ENCODE measurements at places on chromosomes 1 and 21. TPM values are rescaled to one million over a fixed set of nuclear protein-coding genes. Genes with fewer than 3 reads are reported as not detected.
A peak's percentile ranks its signal among the peaks of the same experiment; 100 is the strongest.

GRCh38 chr1:117683571-117684285 lies 77.9 kb downstream of the TENT5C start:
- no peak for DNase-seq

- no peak for DNase-seq
These were observed 383.2 kb downstream of the KIF26B start for GRCh38 chr1:245537992-245538391.

DNA sequence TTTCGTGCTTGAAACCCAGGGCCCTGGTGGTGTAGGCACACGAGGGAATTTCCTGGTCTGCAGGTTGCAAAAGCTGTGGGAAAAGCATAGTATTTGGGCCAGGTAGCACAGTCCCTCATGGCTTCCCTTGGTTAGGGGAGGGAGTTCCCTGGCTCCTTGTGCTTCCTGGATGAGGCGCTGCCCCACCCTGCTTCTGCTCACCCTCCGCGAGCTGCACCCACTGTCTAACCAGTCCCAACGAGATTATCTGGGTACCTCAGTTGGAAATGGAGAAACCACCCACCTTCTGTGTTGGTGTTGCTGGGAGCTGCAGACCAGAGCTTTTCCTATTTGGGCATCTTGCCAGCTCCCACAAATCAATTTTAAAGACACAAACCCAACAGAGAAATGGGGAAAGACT lies 183.0 kb downstream of the PHTF1 start:
- DNase-seq = no peak

DNA sequence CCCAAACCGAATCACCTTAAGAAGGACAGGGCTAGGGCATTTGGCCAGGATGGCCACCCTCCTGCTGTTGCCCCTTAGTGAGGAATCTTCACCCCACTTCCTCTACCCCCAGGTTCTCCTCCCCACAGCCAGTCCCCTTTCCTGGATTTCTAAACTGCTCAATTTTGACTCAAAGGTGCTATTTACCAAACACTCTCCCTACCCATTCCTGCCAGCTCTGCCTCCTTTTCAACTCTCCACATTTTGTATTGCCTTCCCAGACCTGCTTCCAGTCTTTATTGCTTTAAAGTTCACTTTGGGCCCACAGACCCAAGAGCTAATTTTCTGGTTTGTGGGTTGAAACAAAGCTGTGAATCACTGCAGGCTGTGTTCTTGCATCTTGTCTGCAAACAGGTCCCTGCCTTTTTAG lies 3.6 kb downstream of the BTG2 start:
- no peak for DNase-seq

GRCh38 chr1:19424651-19425570 lies 60.4 kb downstream of the CAPZB start:
- no peak for DNase-seq

- DNase-seq = peak; percentile 75
These were observed 6.6 kb downstream of the LIN28A start for GRCh38 chr1:26417111-26417759.

DNA sequence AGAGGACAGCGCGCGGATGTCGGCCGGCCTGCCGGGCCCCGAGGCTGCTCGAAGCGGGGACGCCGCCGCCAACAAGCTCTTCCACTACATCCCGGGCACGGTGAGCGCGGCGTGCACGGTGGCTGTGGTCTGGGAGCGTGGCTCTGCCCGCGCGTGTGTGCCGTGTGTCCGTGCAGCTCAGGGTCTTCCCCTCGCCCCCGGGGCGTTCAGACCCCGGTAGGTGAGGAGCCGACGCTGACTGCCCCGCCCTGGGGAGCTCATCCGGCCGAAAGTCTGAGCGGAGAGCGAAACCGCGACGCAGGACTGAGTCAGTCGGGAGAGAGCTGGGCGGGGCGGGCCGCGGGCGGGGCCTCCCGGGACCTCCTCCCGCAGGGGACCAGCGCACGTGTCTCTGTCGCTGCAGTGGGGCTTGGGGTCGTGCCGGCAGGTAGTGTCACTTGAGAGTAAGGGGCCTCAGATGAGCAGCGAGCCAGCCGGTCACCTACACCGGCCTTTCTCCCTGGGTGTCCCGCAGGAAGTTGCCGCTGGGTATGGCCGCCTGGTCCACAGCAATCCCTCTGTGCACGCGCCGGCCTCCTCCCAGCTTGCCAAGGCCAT lies 520 bp downstream of the PLEKHN1 start:
- peak; percentile 68 for DNase-seq

- peak; percentile 51 for DNase-seq
These were observed 40.4 kb downstream of the KIAA0040 start for GRCh38 chr1:175152006-175152652.

DNA sequence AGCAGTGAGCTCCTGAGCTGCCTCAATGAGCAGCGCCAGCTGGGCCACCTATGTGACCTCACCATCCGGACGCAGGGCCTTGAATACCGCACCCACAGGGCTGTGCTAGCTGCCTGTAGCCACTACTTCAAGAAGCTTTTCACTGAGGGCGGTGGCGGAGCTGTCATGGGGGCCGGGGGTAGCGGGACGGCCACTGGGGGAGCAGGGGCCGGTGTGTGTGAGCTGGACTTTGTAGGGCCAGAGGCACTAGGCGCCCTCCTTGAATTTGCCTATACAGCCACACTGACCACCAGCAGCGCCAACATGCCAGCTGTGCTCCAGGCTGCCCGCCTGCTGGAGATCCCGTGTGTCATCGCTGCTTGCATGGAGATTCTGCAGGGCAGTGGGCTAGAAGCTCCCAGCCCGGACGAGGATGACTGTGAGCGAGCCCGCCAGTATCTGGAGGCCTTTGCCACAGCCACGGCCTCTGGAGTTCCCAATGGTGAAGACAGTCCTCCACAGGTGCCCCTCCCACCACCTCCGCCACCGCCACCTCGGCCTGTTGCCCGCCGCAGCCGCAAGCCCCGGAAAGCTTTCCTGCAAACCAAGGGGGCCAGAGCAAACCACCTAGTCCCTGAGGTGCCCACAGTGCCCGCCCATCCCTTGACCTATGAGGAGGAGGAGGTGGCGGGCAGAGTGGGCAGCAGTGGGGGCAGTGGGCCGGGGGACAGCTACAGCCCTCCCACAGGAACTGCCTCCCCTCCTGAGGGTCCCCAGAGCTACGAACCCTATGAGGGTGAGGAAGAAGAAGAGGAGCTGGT lies 12.3 kb downstream of the ZBTB7B start:
- no peak for DNase-seq

DNA sequence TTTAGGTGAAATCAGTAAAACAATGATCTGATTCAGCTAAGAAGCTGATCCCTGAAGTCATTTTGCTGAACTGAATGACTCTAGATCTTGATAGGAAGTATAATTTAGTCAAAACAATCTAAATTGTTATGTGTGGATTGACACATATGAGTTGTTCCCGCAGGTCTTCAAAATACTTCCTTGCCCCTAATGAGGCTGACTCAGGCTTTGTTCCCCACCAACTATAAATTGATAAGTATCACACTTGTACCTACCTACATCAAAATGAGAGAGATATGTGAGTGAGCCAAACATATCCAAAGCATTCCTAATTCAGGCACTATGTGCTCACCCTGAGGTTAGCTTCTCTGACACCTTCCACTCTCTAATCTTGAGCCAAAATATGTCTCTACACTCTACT lies 507.1 kb downstream of the PLPP3 start:
- no peak for DNase-seq

DNA sequence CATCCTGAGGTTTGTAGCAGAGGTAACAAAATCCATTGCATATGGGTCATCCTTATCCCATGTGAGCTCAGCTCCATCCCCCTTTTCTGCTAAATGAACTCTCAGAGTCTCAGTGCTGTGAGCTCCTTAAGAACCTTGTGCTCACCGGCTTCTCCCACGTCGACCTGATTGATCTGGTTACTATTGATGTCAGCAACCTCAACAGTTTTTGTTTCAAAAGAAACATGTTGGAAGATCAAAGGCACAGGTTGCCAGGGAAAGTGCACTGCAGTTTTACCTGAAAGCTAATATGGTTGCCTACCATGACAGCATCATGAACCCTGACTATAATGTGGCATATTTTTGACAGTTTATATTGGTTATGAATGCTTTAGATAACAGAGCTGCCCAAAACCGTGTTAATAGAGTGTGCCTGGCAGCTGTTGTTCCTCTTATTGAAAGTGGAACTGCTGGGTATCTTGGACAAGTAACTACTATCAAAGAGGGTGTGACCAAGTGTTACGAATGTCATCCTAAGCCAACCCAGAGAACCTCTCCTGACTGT lies 131.4 kb downstream of the HS2ST1 start:
- peak; percentile 47 for DNase-seq

DNA sequence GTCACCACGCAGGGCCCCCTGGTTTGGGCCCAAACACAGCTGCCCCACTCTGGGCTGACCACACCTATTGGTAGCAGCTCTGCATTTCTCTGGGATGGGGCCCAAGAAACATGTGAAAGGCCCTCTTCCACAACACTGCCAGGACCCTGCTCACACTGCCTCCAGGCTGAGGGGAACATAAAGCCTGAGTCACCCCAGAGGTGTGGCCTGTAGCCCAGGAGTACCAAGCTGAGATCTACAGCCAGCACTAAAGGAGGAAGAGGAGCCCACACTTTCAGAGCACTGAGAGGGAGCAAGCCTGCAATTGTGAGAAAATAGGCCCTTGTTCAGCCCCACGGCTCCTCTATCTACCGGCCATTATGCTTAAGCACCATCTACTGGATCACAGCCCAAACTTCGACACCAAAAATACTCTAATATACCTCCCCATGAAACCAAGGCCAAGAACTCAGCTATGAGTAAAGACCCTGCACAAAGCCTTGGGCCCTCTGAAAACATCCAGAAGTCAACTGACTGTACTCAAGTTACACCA lies 14.4 kb upstream of the OR2T10 start:
- no peak for DNase-seq

- DNase-seq = no peak
These were observed 12.1 kb downstream of the SLFNL1 start for GRCh38 chr1:41009466-41009865.

GRCh38 chr1:196546272-196547111 lies 61.7 kb downstream of the KCNT2 start:
- no peak for DNase-seq

GRCh38 chr1:87224201-87224600 lies 104.5 kb upstream of the LMO4 start:
- no peak for DNase-seq

DNA sequence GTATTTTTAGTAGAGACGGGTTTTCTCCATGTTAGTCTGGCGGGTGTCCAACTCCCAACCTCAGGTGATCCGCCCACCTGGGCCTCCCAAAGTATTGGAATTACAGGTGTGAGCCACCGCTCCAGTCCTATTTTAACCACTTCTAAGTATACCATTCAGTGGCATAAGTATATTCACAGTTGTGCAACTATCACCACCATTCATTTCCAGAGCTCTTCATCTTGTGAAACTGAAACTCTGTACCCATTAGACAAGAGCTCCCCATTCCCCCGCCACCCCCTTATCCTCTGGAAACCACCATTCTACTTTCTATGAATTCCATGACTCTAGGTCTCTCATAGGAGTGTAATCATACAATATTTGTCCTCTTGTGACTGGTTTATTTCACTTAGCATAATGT lies 40.2 kb upstream of the CAMTA1 start:
- DNase-seq = no peak

- no peak for DNase-seq
These were observed 18.0 kb upstream of the ETV3L start for GRCh38 chr1:157117527-157118057.

DNA sequence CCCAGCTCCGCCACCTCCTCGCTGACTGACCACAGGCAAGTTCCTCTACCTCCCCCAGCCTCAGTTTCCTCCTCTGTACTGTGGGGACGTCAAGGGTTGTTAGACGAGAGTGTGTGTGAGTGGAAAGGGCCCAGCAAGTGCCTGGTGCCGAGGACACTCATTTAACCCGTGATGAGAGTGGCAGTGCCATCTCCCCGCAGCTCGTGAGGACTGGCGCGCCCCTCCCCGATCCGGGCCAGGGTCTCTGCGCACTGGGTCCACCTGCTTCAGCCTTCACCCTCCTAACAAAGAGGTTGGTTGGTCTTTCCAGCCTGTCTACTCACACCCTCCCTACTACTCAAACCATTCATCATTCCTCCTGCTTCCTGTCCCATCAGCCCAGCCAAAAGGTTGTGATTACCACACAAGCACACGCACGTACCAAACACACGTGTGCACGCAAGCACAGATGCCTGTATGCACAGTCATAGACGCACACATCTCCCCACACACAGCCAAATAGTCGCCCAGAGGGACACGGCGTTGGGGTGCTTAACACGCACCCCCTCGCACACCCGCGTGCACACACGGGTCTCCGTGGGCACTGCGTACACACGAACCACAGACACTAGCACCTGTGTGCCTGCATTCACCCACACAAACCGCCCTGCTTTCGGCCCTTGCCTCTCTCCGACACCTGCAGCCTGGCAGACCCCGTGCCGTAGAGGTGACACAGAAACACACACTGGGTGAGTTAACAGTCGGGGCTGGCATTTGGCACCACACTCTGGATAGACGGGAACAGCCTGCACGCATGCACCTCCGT lies 39.3 kb downstream of the TAS1R2 start:
- no peak for DNase-seq

DNA sequence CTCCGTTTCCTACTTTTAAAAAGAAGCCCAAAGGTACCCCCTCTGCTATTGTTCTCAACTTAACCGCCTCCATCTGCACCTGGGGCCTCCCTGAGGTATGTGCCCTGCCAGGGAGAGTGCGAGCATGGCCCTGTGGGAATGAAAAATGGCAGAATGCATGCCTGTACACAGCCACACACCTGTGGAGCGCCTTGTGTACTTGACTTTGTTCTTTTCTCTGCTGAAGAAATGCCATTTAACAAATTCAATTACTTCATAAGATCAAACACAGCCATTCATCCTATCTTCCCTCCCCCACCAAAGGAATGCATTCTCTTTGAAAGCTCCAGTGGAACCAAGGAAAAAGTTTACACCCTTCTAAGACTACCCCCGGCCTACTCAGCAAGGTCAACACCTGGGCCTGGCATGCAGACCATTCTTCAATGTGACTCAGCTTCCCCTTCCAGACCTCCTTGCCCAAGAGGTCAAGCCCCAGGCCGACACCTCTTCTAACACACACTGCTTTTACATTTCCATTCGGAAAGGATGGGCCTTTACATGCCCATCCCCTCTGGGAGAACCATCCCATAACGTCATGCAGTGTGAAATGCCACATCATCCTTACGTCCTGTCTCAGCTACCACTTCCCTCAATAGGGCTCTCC lies 123.7 kb downstream of the SMYD2 start:
- DNase-seq = no peak

DNA sequence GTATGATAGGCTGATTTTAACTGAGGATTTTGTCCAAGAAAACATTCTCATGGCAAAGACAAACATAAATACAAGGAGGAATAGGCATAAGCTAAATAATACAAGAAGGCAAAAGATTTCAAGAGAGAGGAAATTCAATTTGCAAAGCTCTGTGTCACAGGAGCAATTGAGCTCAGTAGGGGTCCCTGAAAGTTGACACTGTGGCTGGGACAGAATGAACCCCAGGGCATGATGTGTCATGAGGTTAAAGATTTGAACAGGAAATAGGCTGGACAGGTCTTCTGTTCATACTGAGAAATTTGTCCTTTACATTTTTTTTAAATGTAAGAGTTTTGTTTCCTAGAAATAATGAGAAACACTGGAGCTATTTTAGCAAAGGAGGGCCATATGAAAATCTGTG lies 555.4 kb upstream of the NEGR1 start:
- DNase-seq = no peak

Gene SCAMP3
- total RNA-seq = 147 TPM

Gene TTLL7
- 0.29 TPM for total RNA-seq

Gene E2F2
- total RNA-seq = 33.5 TPM

Gene F13B
- total RNA-seq = not detected

Gene KLF17
- total RNA-seq = not detected

Gene VHLL
- 0.56 TPM for total RNA-seq
